Testis (tissue), 5 donors: ENCODE measurements at places on chromosomes 12 and 14. TPM values are rescaled to one million over a fixed set of nuclear protein-coding genes. Genes with fewer than 3 reads are reported as not detected.

LGR5 gene
- total RNA-seq, result 0.39 TPM

CACNA2D4 gene
- total RNA-seq, result 15.8 TPM

- DNase-seq, result no peak
These were observed 152.7 kb downstream of the ANO2 start for GRCh38 chr12:5792343-5792742.

DNA sequence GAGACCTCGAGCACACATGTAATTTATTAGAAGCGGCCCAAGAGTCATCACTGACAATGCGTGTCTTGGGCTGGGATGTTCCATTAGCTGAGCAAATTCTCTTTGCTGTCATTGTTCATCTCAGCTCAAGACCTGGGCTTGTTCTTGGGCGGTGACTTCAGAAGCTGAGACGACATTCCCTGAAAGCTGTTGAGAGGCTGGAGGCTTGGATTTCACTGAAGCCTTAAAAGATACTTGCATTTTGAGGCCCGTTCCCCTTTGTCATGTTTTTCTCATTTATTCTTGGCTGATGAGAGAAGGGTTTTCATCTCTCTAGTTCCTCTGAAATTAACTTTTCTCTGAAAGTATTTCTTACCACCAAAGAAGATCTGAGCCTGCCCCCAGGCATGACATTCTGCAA lies 16.6 kb upstream of the SUSD6 start:
- no peak for DNase-seq

DTX1 gene
- 22.8 TPM for total RNA-seq

GRCh38 chr12:113030875-113031525 lies 25.5 kb upstream of the DTX1 start:
- peak; percentile 67 for DNase-seq

RPGRIP1 gene
- total RNA-seq, result 35.7 TPM

DNA sequence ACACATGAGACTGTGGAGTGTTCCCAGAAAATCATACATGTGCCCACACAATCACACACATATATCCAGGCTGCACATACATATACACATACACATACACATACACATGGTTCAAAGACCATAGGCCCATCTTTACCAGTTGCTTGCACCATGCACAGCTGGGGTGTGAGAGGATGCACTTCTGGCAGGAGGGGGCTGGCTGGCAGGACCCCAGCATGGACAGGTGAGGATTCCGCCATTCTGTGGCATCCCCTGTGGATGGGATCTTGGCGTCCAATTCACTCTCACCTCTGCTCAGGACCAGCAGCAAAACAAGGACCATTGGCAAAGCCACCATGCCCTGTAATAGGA lies 7.0 kb downstream of the ITGB7 start:
- no peak for DNase-seq

DNA sequence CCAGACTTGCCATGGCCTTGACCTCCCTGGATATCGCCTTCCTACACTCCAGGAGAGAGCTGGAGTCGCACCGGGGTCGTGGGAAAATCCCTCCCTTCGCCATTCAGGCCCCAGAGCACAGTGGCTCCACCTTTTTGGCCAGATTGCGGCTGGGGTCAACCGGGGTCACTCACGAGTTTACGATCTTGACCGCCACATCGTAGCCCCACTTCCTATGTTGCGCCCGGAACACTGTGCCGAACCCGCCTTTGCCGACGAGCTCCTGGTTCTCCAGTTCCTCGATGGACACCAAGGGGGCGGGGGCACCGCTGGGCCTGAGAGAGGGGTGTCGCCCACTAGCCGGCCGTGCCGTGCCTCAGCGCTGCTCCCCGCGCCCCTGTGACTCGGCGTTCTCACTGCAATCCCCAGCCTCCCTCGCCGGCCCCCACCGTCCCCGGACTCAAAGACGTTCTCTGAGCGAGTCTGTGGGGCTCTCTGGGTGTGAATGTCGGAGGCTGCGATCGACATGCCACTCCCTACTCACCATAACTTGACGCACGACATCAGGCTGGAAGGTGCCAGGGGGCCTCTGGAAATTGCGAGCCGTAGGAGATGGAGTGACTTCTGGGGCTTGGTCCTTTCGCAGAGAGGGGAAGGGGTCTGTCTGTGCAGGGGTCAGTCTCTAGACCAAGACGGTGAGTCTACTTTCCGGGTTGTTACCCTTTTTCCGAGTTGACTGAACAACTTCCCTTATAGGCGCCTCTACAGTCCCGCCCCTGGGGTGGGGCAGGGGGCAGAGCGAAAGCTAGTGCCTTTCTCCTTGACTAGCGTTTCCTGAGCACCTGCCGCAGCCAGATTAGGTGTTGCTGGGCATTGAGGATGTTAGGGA lies at the start of gene RIPK3:
RIPK3 (minus strand) TSS at position 708 of the 868 bp plus-strand sequence; CDS start at position 543, 165 bp downstream.
- DNase-seq, result no peak

DNA sequence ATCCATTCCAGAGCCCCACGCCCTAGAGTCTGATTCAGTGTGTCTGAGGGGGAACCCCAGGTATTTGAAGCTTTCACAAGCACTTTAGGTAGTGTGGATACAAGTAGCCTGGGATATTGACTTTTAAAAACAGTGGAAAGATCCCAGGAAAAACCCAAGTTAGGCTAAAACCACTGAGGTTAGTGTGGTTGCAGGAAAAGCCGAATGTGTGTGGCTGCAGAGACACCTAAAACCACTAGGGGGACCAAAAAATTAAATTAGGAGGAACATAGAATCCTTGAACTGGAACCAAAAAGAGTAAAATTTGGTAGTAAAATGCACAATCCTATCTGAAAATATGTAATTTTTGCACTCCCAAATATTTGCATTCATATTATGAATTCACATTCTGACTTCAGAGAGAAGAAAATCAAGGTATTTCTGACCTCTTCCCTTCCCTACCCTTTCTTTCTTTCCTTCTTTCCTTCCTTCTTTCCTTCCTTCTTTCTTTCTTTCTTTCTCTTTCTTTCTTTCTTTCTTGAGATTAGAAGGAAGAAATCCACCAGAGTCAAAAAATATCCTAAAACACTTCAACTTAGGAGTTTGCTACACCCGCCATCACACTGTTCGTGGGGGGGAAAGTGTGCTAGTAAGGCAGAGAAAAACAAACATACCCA lies 37.8 kb downstream of the SLCO1A2 start:
- no peak for DNase-seq

GRCh38 chr12:68158432-68158831 lies 1.1 kb downstream of the IFNG start:
- no peak for DNase-seq

CLEC4A gene
- 2.4 TPM for total RNA-seq

DNA sequence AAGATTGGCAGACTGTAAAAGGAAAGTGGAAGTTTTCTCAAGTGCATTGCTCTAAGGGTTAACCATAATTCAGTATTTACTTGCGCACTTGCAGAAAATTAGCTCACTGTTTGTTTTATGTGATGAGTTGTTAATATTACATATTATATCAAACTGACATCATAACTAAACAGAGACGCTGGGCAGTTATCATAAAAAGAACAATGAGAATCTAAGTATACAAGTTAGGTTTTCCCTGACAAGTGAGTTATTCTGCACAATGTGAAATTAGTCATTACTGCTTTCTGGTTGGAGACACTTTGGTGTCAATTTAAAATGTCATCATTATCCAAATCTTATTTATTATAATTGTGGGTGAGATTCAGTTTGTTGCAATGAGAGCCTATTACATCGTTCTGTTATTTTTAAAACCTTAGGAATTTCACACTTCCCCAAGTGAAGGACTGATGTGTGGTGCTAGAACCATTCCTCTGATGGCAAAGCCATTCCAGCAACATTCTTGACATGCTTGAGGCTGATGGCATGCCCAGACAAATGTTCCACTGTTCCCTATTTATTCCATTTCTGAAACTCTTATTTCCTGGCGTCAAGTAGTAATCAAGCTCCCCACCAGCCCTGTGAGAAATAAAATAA lies 90.1 kb upstream of the FLRT2 start:
- no peak for DNase-seq

GRCh38 chr14:60512126-60512525 lies 3.2 kb downstream of the SIX6 start:
- DNase-seq, result no peak

FSCB gene
- 69.1 TPM for total RNA-seq

GRCh38 chr14:84483072-84483420 lies 1046.9 kb upstream of the FLRT2 start:
- DNase-seq, result peak; percentile 15

DNAI7 gene
- total RNA-seq, result 21.0 TPM

- no peak for DNase-seq
These were observed 135.1 kb upstream of the DIO2 start for GRCh38 chr14:80346395-80346794.

KRT77 gene
- 0.74 TPM for total RNA-seq

DNA sequence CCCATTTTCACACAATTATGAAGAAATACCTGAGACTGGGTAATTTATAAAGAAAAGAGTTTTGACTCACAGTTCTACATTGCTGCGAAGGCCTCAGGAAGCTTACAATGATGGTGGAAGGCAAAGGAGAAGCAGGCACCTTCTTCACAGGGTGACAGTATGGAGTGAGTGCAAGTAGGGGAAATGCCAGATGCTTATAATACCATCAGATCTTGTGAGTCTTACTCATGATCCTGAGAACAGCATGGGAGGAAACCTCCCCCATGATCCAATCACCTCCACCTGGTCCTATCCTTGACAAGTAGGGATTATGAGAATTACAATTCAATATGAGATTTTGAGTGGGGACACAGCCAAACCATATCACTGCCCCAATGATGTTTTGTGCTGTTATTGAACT lies 189.3 kb upstream of the CRY1 start:
- DNase-seq, result no peak

DNA sequence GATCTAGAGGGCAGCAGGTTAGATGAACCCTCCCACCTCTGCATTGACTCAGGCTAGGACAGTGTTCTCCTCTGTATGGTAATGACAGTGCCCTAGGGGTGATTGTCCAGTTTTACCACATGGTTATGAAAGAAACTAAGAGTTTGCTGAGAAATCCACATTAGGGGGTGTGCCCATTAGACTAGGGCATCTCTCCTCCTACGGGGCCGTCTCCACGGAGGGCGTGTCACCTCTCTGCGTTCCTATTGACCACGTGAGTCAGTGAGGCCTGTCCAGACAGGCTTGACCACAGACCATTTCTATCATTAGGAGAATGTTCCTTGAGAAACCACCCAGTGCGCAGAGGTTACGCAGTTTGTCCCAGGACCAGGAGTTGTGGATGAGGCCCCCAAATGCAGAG lies 8.3 kb downstream of the MVK start:
- DNase-seq, result no peak

RAB5B gene
- 198 TPM for total RNA-seq

- DNase-seq, result no peak
These were observed 34.1 kb downstream of the ABCB9 start for GRCh38 chr12:122932207-122932606.

NPC2 gene
- 628 TPM for total RNA-seq

TIMELESS gene
- total RNA-seq, result 16.3 TPM

- no peak for DNase-seq
These were observed 1.1 kb upstream of the TSPAN31 start for GRCh38 chr12:57743769-57744168.

PLEKHD1 gene
- 0.87 TPM for total RNA-seq

DNA sequence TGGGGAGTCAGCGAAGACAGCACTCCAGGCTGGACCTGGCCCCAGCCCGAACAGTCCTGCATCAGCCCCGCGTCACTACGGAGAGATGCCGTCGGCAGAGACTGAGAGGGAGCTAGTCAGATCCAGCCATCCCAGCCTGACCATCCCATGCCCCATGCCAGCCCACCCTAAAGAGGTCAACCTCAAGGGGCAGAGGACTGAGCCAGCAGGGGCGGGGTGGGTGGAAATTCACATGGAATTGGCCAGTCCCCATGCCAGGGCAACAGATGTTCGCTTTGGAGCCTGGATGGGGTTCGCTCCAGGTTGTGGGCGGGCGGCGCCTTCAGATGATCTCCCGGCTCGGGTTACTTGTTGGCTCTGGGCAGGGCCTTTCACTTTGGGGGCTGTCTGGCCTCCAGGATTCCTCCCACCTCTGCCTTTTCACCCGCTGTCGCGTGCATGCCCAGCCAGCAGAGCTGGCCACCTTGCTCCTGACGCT lies 154.3 kb downstream of the TSPAN9 start:
- DNase-seq, result no peak

GRCh38 chr14:93858896-93859295 lies 68.2 kb upstream of the FAM181A start:
- no peak for DNase-seq

DNA sequence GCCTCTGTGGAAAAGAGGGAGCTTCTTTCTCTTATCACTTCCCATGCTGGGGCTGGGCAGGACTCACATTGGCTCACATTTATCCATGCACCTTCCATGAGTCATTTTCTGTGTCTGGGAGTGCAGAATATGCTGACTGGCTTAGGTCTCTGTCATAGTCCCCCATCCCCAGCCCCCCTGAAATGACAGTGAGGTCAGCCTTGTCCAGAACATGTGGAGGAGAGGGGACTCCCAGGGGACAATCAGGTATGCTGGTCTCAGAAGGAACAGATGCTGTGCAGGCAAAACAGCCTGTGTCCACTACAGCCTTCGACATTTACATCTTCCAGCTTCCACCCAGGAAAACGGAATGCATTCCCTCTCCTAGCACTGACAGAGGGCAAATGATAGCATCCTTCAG lies 35.0 kb downstream of the ADGRD1 start:
- DNase-seq, result no peak

DNA sequence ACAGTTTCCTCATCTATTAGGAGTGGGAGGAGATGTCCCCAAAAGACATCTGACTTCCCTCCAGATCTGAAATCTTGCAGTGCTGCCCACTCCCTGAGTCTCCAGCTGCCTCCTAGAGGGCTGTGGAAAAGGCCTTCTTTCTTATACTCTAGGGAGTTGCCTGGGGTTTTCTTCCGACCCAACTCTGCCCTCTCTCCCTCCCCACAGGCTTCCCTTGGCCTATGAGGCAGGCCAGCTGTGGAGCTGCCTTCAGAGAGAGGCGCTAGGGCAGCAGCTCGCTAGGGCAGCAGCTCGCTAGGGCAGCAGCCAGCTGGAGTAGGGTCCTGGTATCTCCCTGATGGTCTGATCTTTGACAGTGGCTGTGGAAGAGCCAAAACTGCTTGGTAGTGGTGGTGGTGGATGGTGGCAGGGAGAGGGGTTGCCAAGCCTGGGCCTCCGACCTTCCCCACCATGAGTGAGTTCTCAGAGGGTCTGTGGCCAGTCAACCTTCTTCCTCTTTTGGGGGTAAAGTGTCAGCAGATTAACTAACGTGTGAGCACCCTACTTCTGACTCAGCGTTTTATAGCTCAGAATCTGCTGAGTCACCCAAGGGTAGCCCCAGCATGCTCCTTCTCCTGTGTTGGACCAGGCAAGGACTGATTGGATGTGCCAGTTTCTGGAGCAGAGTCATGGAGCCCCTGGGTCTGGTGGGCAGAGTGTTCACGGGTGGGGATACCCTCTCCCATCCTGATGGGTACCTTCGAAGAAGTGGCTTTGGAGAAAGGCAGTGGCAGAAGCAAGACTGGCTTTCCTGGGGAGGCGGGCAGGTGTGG lies 2.3 kb downstream of the SLC48A1 start:
- DNase-seq, result no peak

- DNase-seq, result no peak
These were observed 133.8 kb upstream of the HMGA2 start for GRCh38 chr12:65690477-65690876.
